ENCODE measurements at places on chromosomes 2 and 18.

- no peak for DNase-seq
Measured at GRCh38 chr2:29042561-29043075, 31.7 kb downstream of the PCARE start.

DNA sequence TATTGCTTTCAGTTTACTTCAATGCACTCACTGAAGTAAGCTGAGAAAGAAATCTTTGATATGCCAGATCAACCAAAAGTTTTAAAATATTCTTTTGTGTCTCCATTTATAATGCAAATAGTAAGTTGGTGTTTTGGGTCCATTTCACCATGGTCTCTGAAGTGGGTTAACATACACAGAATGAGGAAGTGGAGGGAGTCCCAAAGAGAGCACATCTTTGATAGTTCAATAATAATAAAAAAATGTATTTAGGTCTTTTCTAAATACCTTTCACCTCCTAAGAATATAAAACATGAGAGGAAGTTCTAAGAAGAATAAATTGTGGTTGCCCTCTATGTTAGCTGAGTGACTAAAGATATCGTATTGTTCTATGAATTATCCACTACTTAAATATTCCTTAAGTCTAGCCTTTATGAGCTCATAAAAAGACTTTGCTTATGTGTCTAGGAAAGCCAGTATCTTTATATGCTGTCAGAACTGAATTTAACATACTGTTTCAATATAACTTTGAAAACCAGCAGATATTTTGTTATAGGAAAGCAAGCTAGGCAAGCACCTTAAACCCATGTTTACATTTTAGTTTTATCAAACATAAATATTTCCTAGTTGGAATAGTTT is 148.7 kb upstream of the ZEB2 start:
- no peak for DNase-seq

- DNase-seq, result no peak
Measured at GRCh38 chr2:238706163-238706562, 141.7 kb upstream of the TWIST2 start.

GRCh38 chr2:216735086-216735485 is 39.7 kb upstream of the IGFBP5 start:
- no peak for DNase-seq

GRCh38 chr2:239461291-239462190 is 60.7 kb upstream of the HDAC4 start:
- DNase-seq, result no peak

DNA sequence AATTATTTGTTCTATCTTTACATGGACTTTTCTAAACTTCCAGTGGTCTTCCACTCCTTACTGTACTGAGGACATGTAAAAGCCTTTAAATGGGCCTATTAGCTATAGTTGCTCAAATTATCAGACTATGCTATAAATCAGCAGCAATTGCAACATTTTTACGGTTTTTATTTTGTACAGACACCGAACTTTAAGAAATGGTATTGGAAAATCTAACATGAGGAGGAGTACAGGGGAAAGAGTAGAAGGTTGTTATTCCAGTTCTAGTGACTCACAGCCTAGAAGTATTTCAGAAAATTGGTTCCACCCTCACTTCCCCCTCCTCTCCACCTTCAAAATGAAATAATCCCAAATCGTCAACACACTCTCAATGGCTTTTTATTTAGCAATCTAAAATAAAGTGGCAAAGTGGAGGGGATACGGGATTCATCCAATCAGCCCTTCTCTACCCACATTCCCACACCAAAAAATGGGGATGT is 1.1 kb downstream of the NCKAP1 start:
- no peak for DNase-seq

DNA sequence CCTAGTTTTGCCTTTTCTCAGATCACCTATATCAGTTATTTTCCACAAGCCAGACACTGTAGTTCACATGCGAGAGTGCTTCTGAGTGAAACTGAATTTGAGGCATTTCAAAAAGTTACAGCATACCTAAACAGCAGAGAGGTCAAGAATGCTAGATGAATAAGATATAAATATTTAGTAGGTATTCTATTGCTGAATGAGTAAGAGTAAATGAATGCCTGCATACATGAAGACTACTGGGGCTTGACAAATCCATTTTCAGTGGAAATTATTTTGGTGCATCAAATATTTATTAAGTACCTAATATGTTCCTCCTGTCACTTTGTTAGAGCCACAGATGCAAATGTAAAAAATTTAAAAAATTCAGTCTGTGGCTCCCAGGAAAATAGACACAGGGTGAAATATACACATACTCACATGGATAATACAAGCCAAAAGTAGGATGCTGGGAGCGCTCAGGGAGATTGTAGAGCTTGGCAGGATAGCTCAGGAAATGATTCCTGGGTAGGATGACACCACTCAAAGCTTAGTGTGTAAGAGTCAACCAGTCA is 27.6 kb upstream of the CDC42EP3 start:
- DNase-seq, result no peak

DNA sequence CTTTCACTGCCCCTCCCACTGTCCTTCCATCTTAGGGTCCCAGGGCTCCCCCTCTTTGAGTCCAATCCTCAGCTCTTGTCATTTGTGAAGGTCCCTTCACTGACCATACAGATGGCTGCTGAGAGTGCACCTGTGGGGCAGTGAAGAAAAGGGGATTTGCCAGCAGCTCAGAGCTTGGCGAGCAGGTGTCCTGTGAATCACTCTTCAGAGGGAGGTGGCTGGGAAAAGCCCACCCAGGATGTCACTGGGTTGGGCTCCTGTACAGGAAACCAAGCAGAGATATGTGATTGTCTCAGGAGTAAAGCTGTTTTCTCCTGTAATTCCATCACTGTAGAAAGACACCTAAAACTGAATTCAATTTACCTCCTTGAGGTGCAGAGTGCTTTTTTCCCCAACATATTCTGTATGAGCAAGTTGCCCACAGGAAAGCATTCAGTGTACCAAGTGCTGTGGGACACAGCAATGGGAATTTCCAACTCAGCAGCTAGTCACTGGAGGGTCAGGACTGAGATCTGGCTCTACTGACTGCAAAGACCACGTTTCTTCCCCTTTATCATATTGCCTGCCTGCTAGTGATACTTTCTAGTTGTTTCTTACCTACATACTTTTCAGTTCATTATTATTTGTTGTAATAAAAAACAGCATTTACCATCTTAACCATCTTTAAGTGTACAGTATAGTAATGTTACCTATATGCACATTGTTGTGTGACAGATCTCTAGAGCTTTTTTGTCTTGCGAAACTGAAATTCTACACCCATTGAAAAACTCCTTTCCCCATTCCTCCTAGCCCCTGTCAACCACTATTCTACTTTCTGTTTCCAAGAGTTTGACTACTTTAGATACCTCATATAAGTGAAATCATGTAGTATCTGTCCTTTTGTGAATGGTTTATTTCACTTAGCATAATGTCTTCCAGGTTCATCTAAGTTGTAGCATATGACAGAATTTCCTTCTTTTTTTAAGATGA is 239.1 kb downstream of the TSN start:
- DNase-seq, result no peak

- no peak for DNase-seq
Measured at GRCh38 chr2:203972066-203972465, 35.5 kb downstream of the ICOS start.

GRCh38 chr2:231259104-231259503 is 60.7 kb downstream of the ARMC9 start:
- DNase-seq, result no peak

- no peak for DNase-seq
Measured at GRCh38 chr2:45068571-45069140, 59.4 kb upstream of the SIX2 start.

DNA sequence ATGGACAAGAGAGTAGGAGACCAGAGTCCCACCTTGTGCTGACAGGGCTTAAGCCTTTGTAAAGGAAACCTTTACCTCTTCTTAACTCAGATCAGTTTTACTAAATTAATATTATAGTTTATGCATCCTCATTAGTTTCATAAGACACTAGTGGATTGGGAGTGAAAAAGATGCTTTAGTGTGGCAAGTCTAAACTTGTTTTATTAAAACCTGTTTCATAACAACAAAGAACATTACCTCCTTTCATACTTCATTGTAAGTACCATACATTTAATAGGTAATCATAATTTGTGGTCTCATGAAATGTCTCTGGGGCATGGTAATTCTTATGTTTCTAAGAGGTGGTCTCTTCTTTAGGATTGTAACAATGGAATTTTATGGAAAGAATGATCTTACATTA is 63.4 kb downstream of the PIKFYVE start:
- no peak for DNase-seq

GRCh38 chr2:19346983-19347618 is 11.3 kb downstream of the OSR1 start:
- no peak for DNase-seq

DNA sequence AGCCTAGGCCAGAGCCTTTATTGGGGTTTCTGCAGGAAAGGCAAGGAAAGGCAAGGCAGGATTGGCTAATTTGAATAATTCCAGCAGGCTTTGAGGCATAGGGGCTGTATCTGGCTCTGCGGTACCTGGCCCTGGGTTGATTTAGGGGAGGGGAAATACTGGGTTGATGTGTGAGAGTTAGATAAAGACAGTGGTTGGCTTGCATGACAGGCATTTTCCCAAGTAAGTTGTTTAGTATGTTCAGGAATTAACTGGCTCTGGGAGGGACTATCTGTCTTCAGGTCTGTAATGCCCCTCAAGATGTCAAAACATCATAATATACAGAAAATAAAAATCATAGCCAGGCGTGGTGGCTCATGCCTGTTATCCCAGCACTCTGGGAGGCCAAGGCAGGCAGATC is 98.7 kb downstream of the UBR3 start:
- no peak for DNase-seq

- no peak for DNase-seq
Measured at GRCh38 chr2:46340740-46341420, 43.7 kb downstream of the EPAS1 start.

DNA sequence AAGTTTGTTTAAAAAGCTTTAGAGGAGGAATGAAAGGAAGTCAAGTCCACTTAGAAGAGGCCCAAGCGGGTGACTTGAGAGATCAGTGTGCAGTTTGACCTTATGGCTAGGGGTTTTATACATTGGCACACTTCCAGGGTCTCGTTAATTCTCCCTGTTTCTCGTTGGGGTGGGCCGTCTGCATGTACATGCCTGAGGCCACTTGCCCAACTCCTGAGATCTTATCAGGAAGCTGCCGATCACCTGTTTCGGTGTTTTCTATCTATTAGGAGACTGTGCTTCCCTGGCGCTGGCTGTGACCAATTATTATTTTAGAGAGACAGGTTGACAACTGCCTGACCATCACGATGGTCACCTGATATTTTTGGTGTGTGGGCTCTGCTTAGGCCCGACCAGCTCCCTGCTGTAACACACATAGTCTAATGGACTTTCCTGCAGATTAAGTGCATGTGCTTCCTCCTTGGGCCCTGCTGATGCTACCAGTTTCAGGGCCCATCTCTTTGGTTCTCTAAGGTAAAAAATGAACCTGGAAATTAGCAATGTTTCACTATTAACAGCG is 31.0 kb upstream of the MSH6 start:
- no peak for DNase-seq

DNA sequence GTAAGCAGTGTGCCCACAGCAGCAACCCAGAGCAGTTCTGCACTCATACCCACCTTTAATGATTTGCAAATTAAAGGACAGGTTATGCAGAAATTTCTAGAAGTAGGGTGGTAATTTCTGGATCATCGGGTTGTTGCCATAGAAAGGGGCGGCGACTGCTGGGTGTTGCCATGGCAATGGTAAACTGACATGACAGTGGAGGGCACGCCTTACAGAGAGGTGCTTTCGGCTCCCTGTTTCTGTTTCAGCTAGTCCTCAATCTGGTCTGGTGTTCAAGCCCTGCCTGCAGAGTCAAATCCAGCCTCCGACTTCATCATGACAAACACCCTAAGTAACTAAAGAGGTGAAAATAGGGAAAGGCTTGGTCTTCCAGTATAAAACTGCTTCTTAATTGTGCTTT is 667.7 kb downstream of the SOCS6 start:
- DNase-seq, result no peak

- DNase-seq, result no peak
Measured at GRCh38 chr18:22346401-22346952, 71.2 kb downstream of the CTAGE1 start.

DNA sequence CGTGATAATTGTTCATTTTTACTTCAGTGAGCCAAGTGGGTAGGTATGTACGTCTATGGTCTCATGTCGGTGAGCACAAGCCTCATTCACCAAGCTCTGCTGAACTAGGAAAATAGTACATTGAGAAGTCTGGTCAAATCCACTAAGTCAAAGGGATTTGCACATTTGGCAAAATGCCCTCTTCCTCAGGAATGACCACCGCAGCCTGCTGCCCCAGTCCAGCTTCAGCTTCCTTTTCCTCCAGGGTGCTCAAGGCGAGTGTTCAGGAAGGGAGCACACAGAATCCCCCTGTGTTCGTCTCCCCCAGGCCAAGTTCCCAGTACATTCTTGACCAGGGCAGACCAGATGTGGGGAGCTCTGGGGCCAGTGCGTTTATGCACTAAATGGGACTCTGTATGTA is 23.0 kb downstream of the TCF7L1 start:
- DNase-seq, result no peak

DNA sequence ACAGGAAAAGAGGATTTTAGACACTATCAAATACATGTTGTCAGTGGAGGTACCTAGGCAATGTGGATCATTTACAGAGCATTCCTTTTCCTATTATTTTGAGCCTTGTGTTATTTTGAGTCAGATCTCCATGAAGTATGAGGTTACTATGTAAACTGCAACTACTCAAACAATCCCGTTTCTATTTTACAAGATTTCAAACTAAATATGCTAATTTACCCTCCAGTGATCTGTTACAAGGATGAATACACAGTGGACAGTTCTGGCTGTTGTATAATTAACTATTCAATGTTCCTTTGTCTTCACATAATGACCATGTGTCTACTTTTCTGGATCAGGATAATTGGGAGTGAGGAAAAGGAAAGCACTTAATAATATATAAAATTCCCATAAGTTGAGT is 4.6 kb downstream of the HOXD1 start:
- DNase-seq, result no peak

- DNase-seq, result no peak
Measured at GRCh38 chr18:44450226-44450625, 230.5 kb upstream of the SETBP1 start.

GRCh38 chr2:68185541-68186164 is 28.0 kb downstream of the PNO1 start:
- DNase-seq, result peak; percentile 26

DNA sequence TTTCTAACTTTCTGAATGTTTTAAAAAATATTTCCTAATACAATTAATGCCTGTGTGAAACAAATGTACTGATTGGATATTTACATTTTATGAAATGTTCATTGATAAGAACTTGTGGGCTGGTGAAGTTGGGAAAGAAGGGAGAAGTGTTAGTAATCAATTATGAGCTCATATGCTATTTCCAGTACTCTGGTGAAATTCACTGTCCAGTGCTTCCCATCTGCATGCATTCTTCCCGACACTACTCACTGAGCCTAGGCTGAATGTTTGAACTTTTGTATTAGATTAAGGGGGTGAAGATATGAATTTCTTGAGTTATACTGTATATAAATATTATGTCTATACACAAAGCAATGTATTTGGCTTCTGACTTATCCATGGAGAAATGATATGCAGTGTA is 36.0 kb downstream of the SKA1 start:
- no peak for DNase-seq

- DNase-seq, result no peak
Measured at GRCh38 chr2:23619941-23620340, 235.0 kb downstream of the KLHL29 start.

GRCh38 chr18:70086085-70086484 is 119.4 kb downstream of the RTTN start:
- DNase-seq, result no peak

Data from stimulated activated CD8-positive, alpha-beta memory T cell treated with anti-CD3 and anti-CD28 coated beads, Interleukin-7, amount 100 ng/mL, for 1 hour (primary cell).